Activated CD4-positive, alpha-beta T cell treated with anti-CD3 and anti-CD28 coated beads, Interleukin-2, amount 10 ng/mL, durations not matched to agents 7 days and 5 days (primary cell): ENCODE measurements at places on chromosomes 1 and 21. TPM values are rescaled to one million over a fixed set of nuclear protein-coding genes. Genes with fewer than 3 reads are reported as not detected.

DNA sequence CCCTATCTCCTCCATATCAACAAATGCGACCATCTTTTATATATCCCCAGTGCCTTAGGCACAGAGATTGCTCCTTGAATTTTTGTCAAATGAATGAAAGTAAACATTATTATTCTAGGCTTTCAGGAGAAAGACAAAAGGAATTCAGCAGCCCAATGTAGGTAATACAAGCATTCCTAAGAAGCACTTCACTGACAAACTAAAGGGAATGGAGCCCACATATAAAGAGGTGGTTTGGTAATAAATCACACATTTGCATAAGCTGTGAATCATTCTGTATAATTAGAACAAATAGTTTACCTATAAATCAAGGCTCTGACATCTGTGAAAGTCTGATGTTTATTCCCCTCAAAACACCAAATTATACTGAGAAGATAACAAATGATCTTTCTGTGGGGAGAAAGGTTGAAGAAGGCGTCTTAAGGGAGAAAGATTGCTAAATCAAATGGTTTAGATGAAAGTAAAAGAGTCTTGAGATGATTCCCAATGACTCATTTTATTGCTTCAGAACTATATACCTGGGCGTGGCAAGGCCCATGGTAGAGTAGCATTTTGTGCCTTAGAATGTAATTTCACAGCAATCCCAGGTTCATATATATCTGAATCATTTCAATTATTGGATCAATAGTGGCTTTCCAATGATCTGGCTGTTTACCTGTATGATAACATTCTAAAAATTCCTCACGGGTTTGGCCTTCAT, 558.1 kb downstream of the AGBL4 start:
- H3K36me3 ChIP-seq = no peaks in the 10 kb centered on the region
- no peaks in the 10 kb centered on the region for H3K27me3 ChIP-seq
- H3K4me1 ChIP-seq = no peaks in the 10 kb centered on the region
- DNase-seq = no peak
- no peak overlapping the region for H3K4me3 ChIP-seq

DNA sequence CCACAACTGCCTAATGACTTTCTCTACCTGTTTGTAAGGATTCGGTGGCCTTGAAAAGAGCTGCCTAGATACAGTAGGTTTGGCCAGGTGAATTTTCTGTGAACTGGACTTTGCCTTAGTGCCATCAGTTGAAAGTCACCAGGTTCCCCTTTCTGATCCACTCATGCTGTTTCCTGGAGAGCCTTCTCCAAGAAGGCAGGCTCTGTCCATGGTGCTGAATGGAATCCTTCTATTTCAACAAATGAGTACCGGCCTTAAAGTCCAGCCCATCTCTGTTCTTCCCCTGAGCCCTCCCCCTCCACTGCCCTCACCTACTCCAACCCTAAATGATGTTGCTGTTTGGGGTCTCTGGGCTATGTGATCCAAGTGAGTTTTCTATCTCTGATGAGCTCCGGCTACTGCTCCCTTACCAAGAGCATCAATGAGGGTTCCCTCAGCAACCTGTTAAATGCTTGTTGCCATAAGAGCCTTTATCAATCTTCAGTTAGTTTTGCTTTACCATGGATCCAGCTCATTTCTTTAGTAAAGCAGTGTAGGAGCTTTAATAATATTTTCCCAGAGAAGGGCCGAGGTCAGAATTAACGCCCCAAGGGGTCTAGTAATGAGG, 500.4 kb downstream of the PTPRU start:
- H3K27me3 ChIP-seq = no peaks in the 10 kb centered on the region
- no peak overlapping the region for H3K4me3 ChIP-seq
- DNase-seq = peak; percentile 45

DNA sequence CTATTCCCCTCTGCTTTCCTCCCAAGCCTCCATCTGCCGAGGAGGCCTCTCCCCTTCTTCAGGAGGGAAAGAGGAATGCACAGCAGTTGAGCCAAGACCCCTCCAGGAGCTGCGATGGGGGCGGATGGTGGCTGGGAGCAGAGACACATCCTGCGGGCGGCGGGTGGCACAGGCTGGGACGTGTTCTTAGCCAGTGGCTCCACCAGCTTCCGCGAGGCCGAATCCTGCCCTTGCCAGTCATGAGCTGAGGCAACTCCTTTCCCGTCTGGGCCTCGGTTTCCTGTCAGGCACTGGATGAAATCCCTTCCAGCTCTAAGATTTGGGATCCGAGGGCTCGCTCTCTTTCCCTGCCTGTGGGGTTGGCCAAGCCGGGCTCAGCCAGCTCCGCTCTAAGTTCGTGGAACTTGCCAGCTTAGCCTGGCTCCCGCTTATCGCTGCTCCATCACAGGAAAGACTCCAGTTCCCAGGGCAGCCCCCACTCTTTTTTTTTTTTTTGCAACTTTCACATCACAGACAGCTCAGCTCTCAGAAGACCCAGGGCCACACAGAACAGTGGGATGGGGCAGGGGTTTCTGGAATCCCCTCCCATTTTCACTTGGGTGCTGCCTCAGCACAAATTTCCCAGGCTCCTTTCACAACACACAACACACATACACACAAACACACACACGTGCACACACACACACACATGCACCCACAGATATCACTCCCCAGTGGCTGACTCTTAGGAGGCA, 506 bp downstream of the MYOM3 start:
- H3K4me3 ChIP-seq = no peak overlapping the region
- peaks cover 5% of the 10 kb centered on the region for H3K4me1 ChIP-seq
- peaks cover 17% of the 10 kb centered on the region for H3K27me3 ChIP-seq
- no peak for DNase-seq
- H3K27ac ChIP-seq = no peak overlapping the region
- no peaks in the 10 kb centered on the region for H3K36me3 ChIP-seq

DNA sequence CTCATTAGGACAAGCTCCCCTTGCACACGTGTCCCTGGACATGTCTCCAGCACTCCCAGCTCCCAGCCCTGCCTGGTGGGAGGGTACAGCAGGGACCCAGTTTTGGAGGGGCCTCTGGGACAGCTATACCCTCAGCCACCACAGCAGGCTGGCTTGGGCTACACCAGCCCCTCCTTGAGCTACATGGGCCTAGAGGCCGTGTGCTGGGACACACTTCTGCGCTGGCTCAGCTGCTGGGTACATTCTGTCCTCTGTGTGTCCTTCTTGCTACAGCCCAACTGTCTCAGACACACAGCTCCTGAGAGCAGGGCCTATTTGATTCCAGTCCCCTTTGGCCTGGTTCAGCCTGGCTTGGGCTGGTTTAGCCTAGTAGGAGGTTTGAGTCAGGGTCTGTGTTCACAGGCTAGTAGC, 26.7 kb downstream of the DMAP1 start:
- DNase-seq = no peak
- no peaks in the 10 kb centered on the region for H3K27me3 ChIP-seq
- no peak overlapping the region for H3K27ac ChIP-seq
- no peak overlapping the region for H3K4me3 ChIP-seq
- H3K4me1 ChIP-seq = peaks cover 4% of the 10 kb centered on the region

DNA sequence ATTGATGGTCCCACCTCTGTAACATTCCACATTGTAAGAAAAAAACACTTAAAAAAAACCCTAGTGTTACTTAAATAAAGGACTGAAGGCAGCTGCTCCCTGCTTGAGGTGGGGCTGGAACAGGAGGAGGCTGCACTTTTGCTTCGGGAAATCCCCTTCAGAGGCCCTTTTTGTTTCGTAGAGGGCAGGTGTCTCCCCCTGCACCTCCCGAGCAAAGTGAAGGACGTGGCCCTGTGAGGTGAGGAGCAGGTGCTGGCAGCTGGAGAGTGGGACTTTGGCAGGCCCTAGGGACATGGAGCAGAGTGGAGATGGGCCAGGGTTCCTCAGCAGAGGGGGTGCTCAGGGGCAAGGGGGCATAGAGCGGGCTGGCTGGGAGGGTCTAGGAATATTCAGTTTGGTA, 33.4 kb upstream of the WNT4 start:
- H3K36me3 ChIP-seq = no peaks in the 10 kb centered on the region
- H3K4me1 ChIP-seq = peaks cover 1% of the 10 kb centered on the region
- no peak overlapping the region for H3K4me3 ChIP-seq
- H3K27me3 ChIP-seq = peaks cover 8% of the 10 kb centered on the region
- H3K27ac ChIP-seq = no peak overlapping the region

- H3K4me1 ChIP-seq = no peaks in the 10 kb centered on the region
- H3K36me3 ChIP-seq = no peaks in the 10 kb centered on the region
- no peak for DNase-seq
- H3K27ac ChIP-seq = no peak overlapping the region
- peaks cover 5% of the 10 kb centered on the region for H3K27me3 ChIP-seq
Measured at GRCh38 chr21:35489389-35489980, 440.4 kb upstream of the RUNX1 start.

DNA sequence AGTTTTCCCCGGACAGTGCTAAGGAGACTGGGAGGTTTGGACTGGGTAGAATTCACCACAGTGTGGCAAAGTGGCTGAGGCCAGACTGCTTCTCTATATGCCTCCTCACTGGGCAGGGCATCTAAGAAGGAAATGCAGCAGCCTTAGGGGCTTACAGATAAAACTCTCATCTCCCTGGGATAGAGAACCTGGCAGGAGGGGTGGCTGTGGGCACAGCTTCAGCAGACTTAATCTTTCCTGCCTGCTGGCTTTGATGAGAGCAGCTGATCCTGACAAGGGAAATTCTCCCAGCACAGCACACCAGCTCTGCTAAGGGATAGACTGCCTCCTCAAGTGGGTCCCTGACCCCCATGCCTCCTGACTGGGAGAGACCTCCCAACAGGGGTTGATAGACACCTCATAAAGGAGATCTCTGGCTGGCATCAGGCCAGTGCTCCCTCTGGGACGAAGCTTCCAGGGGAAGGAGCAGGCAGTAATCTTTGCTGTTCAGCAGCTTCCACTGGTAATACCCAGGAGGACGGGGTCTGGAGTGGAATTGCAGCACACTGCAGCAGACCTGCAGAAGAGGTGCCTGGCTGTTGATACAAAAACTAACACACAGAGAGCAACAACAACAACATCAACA, 25.2 kb downstream of the KIFAP3 start:
- H3K4me1 ChIP-seq = peaks cover 2% of the 10 kb centered on the region
- H3K4me3 ChIP-seq = no peak overlapping the region
- H3K27ac ChIP-seq = no peak overlapping the region
- H3K36me3 ChIP-seq = peaks cover 57% of the 10 kb centered on the region

GRCh38 chr1:223720971-223721591, 8.7 kb downstream of the CAPN2 start:
- DNase-seq = no peak
- peaks cover 79% of the 10 kb centered on the region for H3K4me1 ChIP-seq
- peaks cover 89% of the 10 kb centered on the region for H3K36me3 ChIP-seq
- no peak overlapping the region for H3K4me3 ChIP-seq
- peak overlapping the region; percentile 66 for H3K27ac ChIP-seq

GRCh38 chr1:204219971-204220616, 6.3 kb upstream of the GOLT1A start:
- no peak overlapping the region for H3K27ac ChIP-seq
- H3K27me3 ChIP-seq = peaks cover 2% of the 10 kb centered on the region
- H3K4me3 ChIP-seq = no peak overlapping the region
- H3K36me3 ChIP-seq = no peaks in the 10 kb centered on the region
- DNase-seq = no peak

DNA sequence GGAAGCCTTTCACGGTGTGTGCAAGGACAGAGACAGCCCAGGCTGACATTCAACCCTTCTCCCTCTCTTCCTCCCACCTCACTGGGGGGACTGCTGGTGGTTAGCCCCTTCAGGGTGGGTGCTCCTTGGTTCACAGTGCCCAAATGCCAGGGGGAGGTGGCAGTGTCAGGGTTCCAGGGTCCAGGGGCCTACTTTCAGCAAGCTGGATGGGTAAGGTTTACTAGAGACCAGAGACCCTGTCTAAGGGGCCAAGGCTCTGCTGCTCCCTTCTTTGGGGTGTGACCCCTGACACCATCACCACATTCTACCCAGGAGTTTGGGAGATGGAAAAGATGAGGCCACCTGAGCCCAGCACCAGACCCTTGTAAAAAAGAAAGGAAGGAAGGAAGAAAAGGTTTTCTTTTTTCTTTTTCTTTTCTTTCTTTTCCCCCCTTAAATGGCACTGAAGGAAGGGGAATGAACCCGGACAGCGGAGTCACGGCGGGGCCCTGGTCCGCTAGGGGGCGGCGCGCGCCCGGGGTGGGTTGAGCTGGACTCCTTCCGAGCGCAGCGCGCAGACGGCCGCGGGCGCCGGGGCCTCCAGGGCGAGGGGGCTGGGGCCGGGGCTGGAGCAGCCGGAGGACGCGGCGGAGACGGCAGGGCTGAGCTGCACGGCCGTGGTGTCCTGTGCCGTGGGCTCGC, 18.8 kb downstream of the KNCN start:
- peak overlapping the region; percentile 33 for H3K4me3 ChIP-seq
- peaks cover 42% of the 10 kb centered on the region for H3K27me3 ChIP-seq
- H3K36me3 ChIP-seq = no peaks in the 10 kb centered on the region
- peaks cover 18% of the 10 kb centered on the region for H3K4me1 ChIP-seq

DNA sequence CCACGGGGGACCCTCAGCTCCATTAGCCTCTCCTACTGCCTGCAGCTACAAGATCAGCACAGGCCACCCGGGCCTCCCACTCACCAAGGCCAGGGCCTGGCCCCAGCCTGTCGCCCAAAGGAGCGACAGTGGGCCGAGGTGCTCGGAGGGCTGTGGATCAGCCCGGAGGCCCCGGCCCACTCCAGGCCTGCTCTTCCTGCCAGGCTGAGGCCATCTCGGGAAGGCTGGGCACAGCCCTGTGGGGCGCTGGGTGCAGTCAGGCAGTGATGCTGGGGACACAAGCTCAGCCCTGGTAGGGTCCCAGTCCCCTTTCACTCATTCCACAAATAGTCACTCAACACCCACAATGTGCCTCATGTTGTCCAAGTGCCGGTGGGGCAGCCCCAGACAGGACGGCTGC, 58.8 kb downstream of the CASZ1 start:
- no peaks in the 10 kb centered on the region for H3K4me1 ChIP-seq
- H3K27me3 ChIP-seq = no peaks in the 10 kb centered on the region
- no peaks in the 10 kb centered on the region for H3K36me3 ChIP-seq
- DNase-seq = no peak
- H3K27ac ChIP-seq = no peak overlapping the region

- peaks cover 39% of the 10 kb centered on the region for H3K36me3 ChIP-seq
- peak; percentile 49 for DNase-seq
Measured at GRCh38 chr1:150613061-150613920, 16.1 kb downstream of the ENSA start.

- no peak overlapping the region for H3K4me3 ChIP-seq
- H3K27me3 ChIP-seq = peaks cover 11% of the 10 kb centered on the region
- no peaks in the 10 kb centered on the region for H3K36me3 ChIP-seq
- no peak overlapping the region for H3K27ac ChIP-seq
- no peaks in the 10 kb centered on the region for H3K4me1 ChIP-seq
Measured at GRCh38 chr1:158324395-158324794, 6.9 kb downstream of the CD1B start.

GRCh38 chr1:154867841-154868605, 2.1 kb downstream of the KCNN3 start:
- no peak for DNase-seq
- H3K4me1 ChIP-seq = peaks cover 33% of the 10 kb centered on the region
- H3K4me3 ChIP-seq = no peak overlapping the region
- H3K27me3 ChIP-seq = peaks cover 42% of the 10 kb centered on the region

- no peak overlapping the region for H3K27ac ChIP-seq
- H3K4me1 ChIP-seq = no peaks in the 10 kb centered on the region
- no peaks in the 10 kb centered on the region for H3K27me3 ChIP-seq
- DNase-seq = no peak
- H3K36me3 ChIP-seq = no peaks in the 10 kb centered on the region
- no peak overlapping the region for H3K4me3 ChIP-seq
Measured at GRCh38 chr1:195763907-195764374, 844.3 kb downstream of the KCNT2 start.

- no peak for DNase-seq
- no peaks in the 10 kb centered on the region for H3K4me1 ChIP-seq
- H3K4me3 ChIP-seq = no peak overlapping the region
- H3K36me3 ChIP-seq = no peaks in the 10 kb centered on the region
Measured at GRCh38 chr1:216750031-216750627, 26.9 kb upstream of the ESRRG start.

BTG3 gene
- 41.2 TPM for total RNA-seq

FCER1G gene
- 1.8 TPM for total RNA-seq

IARS2 gene
- 55.4 TPM for total RNA-seq

VWA5B1 gene
- 0.15 TPM for total RNA-seq

ATP1A4 gene
- total RNA-seq = not detected

ADPRS gene
- total RNA-seq = 29.5 TPM

RAB3B gene
- total RNA-seq = 0.02 TPM

STUM gene
- total RNA-seq = not detected

HSPB7 gene
- total RNA-seq = not detected
